Karpas-422 (cell line): ENCODE measurements at places on chromosomes 7 and 10. TPM values are rescaled to one million over a fixed set of nuclear protein-coding genes. Genes with fewer than 3 reads are reported as not detected.

The CUBN gene
- 0.18 TPM in 1 of 2 replicates, not detected in the other for total RNA-seq

The ARHGEF35 gene
- total RNA-seq: 0.30 and 0.36 TPM in 2 replicates

The OR2F1 gene
- not detected in 2 replicates for total RNA-seq

The BHLHA15 gene
- not detected in 2 replicates for total RNA-seq

The GPR15LG gene
- total RNA-seq: not detected in 2 replicates

The MRPS33 gene
- 25.2 and 26.8 TPM in 2 replicates for total RNA-seq

The ELN gene
- not detected in 2 replicates for total RNA-seq

The SP8 gene
- not detected in 2 replicates for total RNA-seq

The TAS2R40 gene
- not detected in 2 replicates for total RNA-seq

The CAMK2G gene
- 28.2 and 33.5 TPM in 2 replicates for total RNA-seq

The HMX2 gene
- total RNA-seq: not detected in 2 replicates

The COL13A1 gene
- not detected in 2 replicates for total RNA-seq

The ZNF239 gene
- 4.7 and 11.9 TPM in 2 replicates for total RNA-seq

The FAM20C gene
- not detected in 2 replicates for total RNA-seq

The PAPOLB gene
- total RNA-seq: not detected in 2 replicates

The SSBP1 gene
- total RNA-seq: 176 and 231 TPM in 2 replicates

The PODXL gene
- 1.5 and 3.4 TPM in 2 replicates for total RNA-seq

The LRRC18 gene
- 3.4 TPM in 1 of 2 replicates, not detected in the other for total RNA-seq

The CPXM2 gene
- not detected in 2 replicates for total RNA-seq

The PRXL2A gene
- total RNA-seq: 1.7 and 7.2 TPM in 2 replicates

The FHIP2A gene
- 7.8 and 21.7 TPM in 2 replicates for total RNA-seq

The PON1 gene
- not detected in 2 replicates for total RNA-seq

The SEMA4G gene
- total RNA-seq: not detected in 2 replicates

The NPSR1 gene
- not detected in 2 replicates for total RNA-seq

The CYP26C1 gene
- 0.14 and 0.30 TPM in 2 replicates for total RNA-seq

The MPLKIP gene
- total RNA-seq: 30.7 and 56.3 TPM in 2 replicates

The ACSM6 gene
- total RNA-seq: not detected in 2 replicates

The MKX gene
- total RNA-seq: not detected in 2 replicates

The DENND2A gene
- not detected in 2 replicates for total RNA-seq

The POMZP3 gene
- 1.4 and 3.0 TPM in 2 replicates for total RNA-seq

The ADRA2A gene
- 0.04 TPM in 1 of 2 replicates, not detected in the other for total RNA-seq

The PDLIM1 gene
- total RNA-seq: 0.22 and 0.54 TPM in 2 replicates

The MUC3A gene
- total RNA-seq: not detected in 2 replicates

The TMEM130 gene
- total RNA-seq: 0.40 TPM in 1 of 2 replicates, not detected in the other

The AOAH gene
- 1.4 TPM in 1 of 2 replicates, not detected in the other for total RNA-seq

The ADAMTS14 gene
- not detected in 2 replicates for total RNA-seq

The AZGP1 gene
- 1.0 and 2.0 TPM in 2 replicates for total RNA-seq

The PDZD7 gene
- 2.6 and 3.0 TPM in 2 replicates for total RNA-seq

The CALHM1 gene
- total RNA-seq: 0.30 and 0.61 TPM in 2 replicates

The MLXIPL gene
- not detected in 2 replicates for total RNA-seq

The IDI2 gene
- not detected in 2 replicates for total RNA-seq

The PRF1 gene
- 0.26 and 1.5 TPM in 2 replicates for total RNA-seq
